ENCODE measurements at places on chromosomes 1 and 21. TPM values are rescaled to one million over a fixed set of nuclear protein-coding genes. Genes with fewer than 3 reads are reported as not detected.
A peak's percentile ranks its signal among the peaks of the same experiment; 100 is the strongest.

DNA sequence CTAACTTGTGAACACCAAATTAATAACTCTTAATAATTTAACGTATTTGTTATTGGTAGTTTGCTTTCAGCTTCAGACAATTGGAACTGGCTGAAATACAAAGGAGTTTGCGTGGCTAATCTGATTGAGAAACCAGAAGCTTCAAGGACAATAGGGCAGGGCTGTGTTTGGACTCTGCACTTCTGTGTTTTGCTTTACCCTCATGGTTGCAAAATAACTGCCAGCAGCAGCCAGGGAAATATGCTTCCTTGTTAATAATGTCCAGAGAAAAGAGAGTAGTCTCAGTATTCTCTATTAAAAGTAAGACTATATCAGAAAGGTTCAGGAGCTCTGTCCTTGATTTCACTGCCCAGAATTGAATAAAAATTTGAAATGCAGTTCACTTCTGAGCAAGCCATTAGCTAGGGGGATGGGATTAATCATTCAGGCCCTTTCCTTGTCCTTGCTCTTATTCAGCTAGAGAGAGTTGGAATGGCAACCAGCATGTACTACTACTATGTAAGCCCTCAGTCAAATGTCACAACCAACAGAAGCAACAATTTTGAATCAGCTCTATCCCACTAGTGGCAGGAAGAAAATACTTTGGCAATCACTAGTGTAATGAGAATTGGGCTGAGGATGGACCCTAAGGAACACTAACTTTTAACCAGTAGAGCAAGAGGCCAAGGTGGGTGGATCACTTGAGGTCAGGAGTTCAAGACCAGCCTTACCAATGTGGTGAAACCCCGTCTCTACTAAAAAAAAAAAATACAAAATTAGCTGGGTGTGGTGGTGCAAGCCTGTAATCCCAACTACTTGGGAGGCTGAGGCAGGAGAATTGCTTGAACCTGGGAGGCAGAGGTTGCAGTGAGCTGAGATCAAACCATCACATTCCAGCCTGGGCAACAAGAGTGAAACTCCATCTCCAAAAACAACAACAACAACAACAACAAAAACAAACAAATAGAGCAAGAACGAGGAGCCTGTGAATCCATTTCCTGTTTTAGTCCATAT, 76.8 kb downstream of the POU2F1 start:
- peak; percentile 33 for DNase-seq

Gene NTRK1
- total RNA-seq: not detected

DNA sequence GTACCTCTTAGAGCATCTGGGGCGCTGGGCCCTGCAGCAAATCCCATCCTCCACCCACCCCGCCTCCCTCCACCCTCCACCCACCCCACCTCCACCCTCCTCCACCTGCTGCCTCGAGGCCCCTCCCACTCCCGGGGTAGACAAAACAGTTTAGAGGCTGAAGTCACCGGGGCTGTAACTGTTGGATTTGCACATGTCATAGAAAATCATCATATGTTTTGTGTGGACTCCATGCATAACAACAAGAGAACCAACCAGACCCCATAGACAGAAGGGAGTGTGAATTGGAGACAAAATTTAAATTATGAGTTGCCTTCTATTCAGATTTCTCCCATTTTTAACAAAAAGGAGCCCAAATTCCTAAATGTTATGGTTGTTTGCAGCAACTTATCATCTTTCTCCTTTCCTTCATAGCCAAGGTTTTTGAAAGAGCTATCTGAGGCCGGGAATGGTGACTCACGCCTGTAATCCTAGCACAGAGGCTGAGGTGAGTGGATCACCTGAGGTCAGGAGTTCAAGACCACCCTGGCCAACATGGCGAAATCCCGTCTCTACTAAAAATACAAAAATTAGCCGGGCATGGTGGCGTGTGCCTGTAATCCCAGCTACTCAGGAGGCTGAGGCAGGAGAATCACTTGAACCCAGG, 28.2 kb upstream of the LGALS8 start:
- no peak for DNase-seq

DNA sequence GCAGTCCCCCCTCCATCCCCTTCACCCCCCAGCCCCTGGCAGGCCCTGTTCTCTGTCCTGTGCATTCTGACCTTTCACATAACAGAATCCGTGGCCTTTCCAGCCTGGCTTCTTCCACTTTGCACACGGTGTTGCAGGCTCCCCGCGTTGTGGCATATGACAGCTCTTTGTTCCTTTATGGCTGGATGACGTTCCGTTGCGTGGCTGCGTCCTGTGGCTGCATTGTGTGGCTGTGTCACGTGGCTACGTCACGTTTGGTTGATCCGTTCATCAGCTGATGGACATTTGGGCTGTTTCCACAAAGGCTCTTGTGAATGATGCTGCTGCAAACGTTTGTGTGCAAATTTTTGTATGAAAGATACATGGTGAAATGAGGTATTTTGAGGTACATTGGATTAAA, 53.3 kb downstream of the PDE9A start:
- no peak for DNase-seq

DNA sequence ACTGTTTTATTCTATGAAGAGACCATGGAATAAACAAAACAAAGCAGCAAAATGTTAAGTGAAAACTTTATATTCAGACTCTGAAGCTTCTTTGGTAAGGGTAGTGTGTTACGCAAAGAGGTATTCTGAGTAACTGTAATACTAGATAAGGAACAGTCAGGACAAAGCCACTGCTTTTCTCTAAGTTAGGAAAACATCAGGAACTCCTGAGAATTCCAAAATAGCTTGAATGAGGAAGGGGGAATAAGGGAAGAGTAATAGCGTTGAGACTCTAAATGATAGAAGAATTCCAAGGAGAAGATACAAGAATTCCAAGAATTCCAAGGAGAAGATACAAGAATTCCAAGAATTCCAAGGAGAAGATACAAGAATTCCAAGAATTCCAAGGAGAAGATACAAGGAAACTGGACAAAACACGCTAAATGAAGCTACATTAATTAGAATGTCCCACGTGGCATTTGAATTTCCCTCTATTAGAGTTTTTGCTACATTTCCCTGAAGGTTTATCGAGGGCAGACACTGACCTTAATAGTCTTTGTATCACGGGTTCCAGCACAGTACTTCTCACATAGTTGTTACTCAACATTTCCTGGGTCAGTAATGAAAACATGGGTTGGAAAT, 71.5 kb downstream of the SMYD3 start:
- DNase-seq: no peak

- no peak for DNase-seq
These were observed 18.9 kb downstream of the FGGY start for GRCh38 chr1:59315529-59316463.

Gene SKI
- total RNA-seq: 12.1 TPM

GRCh38 chr1:187517546-187517945, 688.8 kb downstream of the PLA2G4A start:
- no peak for DNase-seq

DNA sequence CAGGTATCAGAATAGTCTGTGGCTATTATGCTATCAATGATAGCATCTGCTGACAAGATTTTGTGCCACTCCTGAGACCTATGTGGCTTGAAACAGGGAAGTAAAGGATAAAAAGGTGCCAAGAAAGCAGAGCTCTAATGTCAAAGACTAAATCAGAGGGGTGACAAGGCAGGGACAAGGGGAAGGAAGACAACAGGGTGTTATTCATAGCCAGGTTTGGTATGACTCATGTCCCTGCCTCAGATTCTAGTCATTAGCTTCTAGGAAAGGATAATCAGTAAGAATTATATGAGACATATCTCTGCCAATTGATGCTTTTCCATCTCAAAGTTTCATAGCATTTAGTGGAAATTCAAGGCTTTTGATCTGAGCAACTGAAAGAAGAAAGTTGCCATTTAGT, 31.8 kb upstream of the PLD5 start:
- no peak for DNase-seq

Gene MATN1
- total RNA-seq: not detected

Gene CLDN17
- total RNA-seq: not detected

DNA sequence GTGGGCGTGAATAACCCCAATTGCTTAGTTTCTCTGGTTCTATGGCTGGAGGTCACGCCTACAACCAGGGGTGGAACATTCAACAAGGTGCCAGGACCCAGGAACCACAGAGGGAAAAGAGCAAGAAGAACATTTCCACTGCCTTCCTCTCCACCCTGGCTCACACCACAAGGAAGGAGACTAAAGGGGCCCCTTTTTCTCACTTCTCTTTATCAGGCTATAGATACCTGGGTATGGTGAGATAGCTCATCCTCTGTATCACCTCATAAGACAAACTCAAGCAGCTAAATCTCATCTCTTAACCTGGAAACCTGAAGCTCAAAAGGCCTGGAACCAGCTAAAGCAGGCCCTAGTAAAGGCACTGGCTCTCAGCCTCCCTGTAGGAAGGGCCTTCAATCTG, 438.8 kb upstream of the OLFM3 start:
- no peak for DNase-seq

DNA sequence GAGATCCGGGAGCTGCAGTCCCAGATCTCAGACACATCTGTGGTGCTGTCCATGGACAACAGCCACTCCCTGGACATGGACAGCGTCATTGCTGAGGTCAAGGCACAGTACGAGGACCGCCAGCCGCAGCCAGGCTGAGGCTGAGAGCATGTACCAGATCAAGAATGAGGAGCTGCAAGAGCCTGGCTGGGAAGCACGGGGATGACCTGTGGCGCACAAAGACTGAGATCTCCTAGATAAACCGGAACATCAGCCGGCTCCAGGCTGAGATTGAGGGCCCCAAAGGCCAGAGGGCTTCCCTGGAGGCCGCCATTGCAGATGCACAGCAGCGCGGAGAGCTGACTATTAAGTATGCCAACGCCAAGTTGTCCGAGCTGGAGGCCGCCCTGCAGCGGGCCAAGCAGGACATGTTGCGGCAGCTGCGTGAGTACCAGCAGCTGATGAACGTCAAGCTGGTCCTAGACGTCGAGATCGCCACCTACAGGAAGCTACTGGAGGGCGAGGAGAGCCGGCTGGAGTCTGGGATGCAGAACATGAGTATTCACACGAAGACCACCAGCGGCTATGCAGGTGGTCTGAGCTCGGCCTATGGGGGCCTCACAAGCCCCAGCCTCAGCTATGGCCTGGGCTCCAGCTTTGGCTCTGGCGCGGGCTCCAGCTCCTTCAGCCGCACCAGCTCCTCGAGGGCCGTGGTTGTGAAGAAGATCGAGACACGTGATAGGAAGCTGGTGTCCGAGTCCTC, 25.5 kb downstream of the ETV3L start:
- DNase-seq: peak; percentile 77

GRCh38 chr1:230747890-230748800, 957 bp downstream of the CAPN9 start:
- no peak for DNase-seq

DNA sequence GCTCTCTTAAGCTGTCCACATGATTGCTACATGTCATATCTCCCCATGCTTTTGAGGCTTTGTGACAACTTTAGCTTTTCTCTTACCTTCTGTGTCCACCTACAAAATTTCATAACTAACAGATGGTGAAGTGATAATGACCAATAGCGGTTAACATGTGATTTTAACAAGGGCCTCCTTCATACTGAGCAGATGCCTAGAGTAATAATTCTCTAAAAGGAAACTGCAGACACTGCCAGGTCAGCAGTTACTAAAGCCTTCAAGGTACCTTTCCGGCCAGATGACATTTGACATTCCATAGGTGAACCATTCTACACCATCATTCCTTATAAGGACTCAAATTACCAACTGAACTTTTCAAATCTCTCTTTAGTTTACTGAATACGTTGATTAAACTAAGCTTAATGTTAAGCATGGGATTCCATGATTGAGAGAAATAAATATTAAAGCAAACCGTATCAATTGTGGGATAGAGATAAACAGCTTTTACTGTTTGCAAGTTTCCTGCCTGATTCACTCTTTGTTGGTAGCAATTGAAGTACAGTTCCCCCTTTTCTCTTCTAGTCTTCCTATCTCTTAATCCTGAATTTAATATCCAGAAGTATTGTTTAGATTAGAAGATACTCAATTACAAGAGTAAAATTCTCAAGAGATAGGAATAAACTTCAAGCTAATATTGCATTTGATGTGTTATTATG, 205.1 kb downstream of the PLA2G4A start:
- DNase-seq: no peak

DNA sequence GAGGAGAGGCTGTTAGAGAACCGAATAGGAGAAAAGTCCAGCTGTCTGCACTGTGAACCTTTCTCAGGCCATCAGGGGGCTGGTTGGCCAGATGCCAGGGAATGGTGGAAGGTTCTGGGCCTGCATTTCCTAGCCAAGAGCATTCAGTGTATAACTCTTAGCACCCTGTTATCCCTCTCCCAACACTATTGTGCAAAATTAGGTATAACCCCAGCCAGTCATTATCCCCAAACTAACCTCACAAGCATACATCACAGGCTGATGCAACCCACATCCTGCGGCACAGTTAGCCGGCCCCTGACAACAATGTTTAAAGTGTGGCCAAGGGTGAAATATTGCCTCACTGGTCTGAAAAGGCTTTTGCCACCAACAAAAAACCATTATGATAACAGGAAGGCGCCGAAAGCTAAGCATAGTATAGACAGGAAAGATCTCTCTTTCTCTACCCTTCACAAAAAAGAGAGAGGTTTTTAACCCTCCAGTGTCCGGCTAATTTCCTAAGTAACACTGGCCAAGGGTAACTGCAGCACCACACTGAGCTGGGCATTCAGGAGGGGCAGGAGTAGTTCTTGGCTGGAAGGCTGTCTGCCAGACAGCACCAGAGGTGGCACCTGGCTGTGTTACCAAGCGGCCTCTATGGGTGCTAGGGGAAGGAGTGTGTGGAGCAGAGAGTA, 77.3 kb upstream of the BCAR3 start:
- DNase-seq: peak; percentile 80

- DNase-seq: peak; percentile 26
These were observed 218.3 kb upstream of the HOOK1 start for GRCh38 chr1:59596432-59596831.

DNA sequence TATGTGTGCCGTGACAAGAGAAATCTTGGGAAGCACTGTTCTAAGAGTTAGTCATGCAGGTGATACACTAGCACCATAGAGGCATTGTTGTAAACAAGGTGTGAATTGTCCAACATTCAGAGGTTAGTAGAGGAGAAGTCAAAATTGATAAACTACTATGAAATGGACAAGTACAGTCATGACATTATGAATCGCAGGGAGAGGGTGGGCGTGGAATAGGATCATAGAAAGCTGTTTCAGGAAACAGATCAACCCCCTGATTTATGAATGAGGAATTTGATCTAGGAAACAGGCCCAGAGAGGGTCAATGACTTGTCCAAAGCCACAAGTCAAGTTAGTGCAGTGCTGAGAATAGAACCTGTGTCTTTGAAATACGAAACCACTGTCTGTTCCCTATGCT, 58.5 kb upstream of the LAX1 start:
- DNase-seq: no peak

- DNase-seq: no peak
These were observed 44.2 kb downstream of the RAB3B start for GRCh38 chr1:51946300-51946699.

GRCh38 chr1:207140536-207140935, 36.5 kb downstream of the C4BPA start:
- DNase-seq: no peak

DNA sequence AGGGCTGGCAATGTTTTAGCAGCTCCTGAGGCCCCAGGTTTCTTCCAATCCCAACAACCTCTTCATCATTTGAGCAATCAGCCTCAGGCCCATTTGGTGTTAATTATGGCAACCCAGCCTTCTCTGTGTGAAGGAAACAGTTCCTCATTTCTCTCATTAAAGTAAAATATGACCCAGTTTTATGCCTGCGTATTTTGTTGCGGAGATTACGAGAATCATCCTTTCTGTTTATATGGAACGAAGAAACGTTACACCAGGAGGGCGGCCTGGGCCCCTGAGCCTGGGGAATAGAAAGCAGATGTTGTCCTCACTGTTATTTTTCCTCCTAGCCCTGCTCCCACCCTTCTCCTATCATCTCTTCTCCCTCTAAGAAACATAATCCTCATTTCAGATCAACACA, 332.2 kb upstream of the USP24 start:
- no peak for DNase-seq

GRCh38 chr1:5818755-5819154, 173.5 kb downstream of the NPHP4 start:
- no peak for DNase-seq

Data from HT-29 (cell line).